Activated CD8-positive, alpha-beta memory T cell treated with anti-CD3 and anti-CD28 coated beads for 48 hours (primary cell): ENCODE measurements at places on chromosomes 16 and 17.

DNA sequence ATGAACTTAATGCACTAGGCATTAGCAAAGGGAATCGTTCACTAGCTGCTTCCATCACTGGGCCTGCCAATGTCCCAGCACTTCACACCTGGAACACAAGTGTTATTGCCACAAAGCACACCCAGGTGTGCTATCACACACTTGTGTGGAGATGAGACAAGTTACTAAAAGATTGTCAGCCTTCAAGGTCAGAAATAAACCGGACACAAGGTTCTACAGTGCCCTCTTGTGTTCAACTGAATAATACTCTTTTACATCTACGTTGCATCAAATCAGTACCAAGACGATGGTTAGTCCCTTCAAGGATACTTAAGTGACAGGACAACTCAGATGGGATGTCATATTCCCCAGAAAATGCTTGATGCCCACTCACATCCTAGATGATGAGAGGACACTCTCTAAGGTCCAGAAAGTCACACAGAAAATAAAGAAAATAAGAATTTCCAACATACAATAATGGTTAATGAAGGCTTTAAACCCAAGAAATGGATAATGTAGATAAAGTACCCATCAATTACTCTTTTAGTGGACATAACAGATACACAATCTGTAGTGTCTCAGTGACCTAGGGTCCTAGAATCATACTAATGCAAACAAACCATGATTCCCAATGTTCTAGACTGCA, 16.4 kb upstream of the GLG1 start:
- DNase-seq: no peak

GRCh38 chr17:82863941-82864712, 24.3 kb upstream of the ZNF750 start:
- peak; percentile 70 for DNase-seq

DNA sequence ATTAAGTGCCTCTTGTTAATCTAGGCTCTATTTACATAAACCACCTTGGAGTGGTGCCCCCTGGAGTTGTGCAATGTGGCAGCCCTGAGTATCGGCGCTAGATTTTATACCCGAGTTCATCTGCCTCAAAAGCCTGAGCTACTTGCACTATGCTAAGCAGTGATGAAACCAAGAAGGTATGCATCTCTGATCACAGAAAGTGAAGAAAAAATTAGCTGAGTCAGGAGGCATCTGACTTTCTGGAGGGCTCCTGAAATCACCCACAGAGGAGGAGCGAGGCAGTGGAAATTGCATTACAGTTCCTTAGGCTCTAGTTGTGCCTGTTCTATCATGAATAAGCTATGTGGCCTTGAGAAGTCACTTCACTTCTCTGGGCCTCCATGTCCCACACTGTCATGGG, 80.3 kb upstream of the PSMD7 start:
- no peak for DNase-seq

- DNase-seq: no peak
Observed at GRCh38 chr17:69854225-69854780, 220.7 kb upstream of the KCNJ16 start.

- DNase-seq: no peak
Observed at GRCh38 chr17:49602783-49603182, 27.1 kb downstream of the NXPH3 start.

- no peak for DNase-seq
Observed at GRCh38 chr17:19273731-19274130, 36.6 kb downstream of the EPN2 start.

- no peak for DNase-seq
Observed at GRCh38 chr16:15427648-15428239, 6.6 kb upstream of the BMERB1 start.

- DNase-seq: no peak
Observed at GRCh38 chr17:725746-726145, 6.7 kb upstream of the TLCD3A start.

- no peak for DNase-seq
Observed at GRCh38 chr16:84048270-84048669, 5.7 kb upstream of the SLC38A8 start.

GRCh38 chr16:25580041-25580440, 111.7 kb upstream of the HS3ST4 start:
- DNase-seq: no peak

GRCh38 chr17:76171706-76172105, 30.7 kb upstream of the FOXJ1 start:
- DNase-seq: no peak

- no peak for DNase-seq
Observed at GRCh38 chr17:39393736-39394135, 7.7 kb downstream of the FBXL20 start.
